ENCODE measurements at places on chromosomes 5 and 9.

GRCh38 chr5:53355931-53356330 is 124.5 kb upstream of the FST start:
- no peak for DNase-seq

DNA sequence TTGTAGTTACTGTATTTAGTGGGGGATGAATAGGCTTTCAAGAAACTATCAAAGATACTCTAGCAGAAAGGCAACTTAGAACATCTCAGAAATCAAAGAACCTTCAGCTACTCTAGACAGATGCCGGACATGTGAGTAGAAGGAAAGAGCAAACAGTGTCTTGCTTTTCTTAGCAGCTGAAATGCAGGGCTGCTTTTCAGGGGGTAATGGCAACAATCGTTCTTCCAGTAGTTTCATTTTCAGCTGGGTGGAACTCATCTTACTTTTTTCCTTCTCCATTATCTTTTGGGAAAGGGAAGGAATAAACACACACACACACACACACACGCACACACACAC is 281.6 kb downstream of the CRB2 start:
- DNase-seq = no peak

GRCh38 chr5:39675676-39676075 is 250.9 kb upstream of the DAB2 start:
- no peak for DNase-seq

DNA sequence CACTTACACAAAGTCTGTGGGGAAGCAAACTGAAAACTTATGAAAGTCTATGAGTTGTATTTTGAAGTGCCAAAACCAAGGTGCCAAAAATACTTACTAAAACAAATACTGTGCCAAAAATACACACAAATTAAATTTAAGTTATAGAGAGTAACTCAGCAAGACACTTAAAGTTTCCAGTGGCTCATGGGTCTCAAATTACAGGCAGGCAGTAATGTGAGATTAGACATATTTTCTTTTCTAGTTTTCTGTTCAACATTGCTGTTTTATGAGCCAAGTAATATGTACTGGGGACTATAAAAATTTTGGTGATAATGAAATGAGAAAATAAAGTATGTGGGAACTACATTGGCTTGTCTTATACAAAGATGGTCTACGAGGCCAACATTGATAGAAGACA is 172.2 kb upstream of the SNX2 start:
- no peak for DNase-seq

DNA sequence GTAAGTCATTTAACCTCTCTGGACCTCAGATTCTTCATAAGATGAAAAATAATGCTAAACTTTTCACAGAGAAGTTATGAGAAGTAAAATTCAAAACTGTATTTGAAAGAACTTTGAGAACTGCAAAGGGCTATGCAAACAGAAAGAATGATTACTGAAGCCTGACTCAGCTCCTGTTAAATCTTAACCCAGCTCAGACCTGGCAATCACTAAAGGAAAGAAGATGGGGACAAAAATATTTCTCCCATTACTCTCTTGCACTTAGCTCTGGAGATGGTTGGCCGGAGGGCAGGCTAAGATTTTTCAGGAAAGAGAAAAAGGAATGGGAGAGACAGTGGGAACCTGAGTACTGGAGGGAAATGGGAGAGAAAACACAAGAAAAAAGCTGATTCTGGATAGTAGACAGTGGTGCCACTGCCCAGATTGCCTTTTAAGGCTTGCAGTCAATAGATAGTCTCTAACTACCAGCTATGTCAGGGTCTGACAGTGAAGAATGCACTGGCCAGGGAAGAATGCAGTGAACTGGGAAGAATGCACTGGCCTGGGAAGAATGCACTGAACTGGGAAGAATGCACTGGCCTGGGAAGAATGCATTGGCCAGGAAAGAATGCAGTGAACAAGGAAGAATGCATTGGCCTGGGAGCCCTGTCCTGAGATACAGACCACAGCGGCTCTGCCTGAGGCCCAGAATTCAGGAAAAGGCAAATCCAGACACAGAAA is 25.2 kb upstream of the CEMIP2 start:
- no peak for DNase-seq

DNA sequence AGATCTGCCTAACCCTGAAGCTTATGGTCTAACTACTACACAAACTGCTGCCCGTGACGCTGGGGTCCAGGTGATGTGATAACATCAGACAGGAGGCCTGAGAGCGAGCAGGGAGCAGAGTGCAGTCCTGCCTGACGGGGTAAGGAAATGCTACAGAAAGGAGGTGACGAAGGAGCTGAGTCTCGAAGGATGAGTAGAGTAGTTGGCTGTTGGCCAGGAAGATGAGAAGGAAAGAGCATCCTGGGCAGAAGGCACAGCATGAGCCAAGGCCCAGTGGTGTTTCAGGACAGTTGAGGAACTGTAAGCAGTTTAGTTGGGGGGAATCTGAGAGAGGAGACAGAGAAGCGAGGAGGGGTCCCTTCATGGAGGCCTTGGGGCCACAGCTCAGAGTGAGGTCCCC is 136.0 kb upstream of the TBC1D2 start:
- no peak for DNase-seq

- DNase-seq = no peak
These were observed 106.0 kb downstream of the STRBP start for GRCh38 chr9:123162360-123162759.

- no peak for DNase-seq
These were observed 35.2 kb downstream of the NUP214 start for GRCh38 chr9:131160416-131161112.

DNA sequence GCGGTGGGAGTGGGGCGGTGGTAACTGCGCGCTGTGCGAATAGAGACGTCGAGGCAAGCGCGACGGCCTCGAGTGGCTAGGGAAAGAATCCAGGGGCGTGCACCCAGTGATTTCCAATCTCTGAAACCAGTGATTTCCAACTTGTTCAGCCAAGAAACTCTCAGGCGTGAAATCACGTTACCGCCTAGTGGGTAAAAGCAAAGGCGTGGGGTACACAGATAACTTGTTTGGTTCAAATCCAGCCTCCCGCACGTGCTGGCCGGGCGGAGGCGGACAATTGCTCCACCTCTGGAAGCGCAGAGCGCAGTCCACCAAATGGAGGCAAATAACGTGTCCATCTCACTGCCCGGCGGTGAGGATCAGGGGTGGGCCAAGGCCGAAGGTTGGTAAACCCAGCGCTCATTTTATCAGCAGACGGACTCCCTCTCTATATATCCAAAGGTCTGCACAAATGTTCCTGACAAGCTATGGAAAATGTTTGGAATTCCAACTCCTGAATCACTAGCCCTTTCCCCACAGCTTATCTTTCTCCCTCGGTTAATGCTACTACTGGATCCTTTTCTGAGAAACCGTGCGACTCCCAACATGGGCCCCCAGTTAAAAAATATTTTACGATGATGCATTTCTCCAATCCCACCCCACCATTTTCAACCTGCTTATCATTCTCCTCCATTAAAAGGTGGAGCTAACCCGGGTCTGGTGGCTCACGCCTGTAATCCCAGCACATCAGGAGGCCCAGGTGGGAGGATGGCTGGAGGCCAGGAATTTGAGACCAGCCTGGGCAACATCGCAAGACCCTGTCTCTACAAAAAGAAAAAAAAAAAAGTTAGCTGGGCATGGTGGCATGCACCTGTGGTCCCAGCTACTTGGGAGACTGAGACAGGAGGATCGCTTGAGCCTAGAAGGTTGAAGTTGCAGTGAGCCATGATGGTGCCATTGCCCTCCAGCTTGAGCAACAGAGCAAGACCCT is 950 bp upstream of the FNBP1 start:
- DNase-seq = no peak

DNA sequence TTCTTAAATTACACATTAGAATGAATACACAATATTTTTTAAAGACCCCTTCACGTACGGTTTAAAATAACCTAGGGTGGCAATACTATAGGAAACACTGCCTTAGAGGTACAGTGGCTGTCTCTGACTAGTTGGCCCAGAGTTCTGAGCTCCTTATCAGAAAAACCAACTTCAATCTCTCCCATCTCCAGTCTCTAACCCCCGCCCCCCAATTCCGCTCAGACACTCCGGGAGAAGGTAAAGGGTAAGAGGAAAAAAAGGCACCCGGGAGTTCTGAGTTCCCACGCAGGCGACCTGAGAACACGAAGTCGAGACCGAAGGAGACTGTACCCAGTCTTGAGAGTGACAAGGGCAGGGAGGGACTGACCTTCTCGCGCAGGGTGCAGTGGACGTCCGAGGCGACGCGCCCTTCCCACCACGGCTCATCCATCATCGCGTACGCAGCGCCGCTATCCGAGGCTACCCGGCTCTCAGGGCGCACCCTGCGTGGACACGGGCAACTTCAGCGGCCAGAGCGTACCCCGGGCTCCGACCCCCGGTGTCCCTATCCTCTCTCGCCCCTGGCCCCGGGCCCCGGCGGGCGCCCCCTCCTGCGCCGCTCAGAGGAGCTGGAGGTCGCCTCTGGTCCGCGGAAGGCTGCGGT is 752 bp downstream of the CCNJL start:
- DNase-seq = no peak

DNA sequence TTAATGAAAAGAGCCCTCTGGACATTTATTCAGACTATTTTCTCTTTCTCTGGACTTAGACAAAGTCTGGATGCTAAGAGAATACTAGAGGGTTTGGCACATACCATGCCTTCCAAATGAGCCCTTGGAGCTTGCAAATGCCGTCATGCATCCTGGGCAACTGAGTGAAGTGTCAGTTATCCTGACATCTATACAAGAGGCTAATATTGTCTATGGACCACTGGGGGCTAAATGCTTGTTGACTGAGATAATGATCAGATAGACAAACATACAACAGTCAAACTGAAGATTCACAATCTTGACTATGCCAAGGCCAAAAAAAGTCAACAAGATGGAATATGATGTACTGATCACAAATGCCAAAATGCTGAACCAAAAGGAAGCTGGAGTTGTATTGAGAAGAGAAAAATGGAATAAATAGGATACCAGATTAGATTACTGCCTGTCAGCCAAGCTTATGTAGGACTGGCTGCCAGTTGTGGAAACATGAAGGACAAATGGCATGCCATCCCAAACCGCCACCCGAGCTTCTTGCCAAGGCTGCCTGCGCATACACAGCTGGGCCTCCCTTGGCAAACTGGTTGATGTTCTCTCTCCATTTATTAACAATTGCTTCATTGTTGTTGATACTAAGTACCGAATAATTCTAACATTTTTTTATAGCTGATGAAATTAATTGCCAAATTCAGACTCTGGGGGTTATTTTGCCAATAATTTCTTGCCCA is 240.1 kb upstream of the GRAMD2B start:
- DNase-seq = no peak

GRCh38 chr5:129199308-129199707 is 104.8 kb downstream of the ISOC1 start:
- DNase-seq = no peak

DNA sequence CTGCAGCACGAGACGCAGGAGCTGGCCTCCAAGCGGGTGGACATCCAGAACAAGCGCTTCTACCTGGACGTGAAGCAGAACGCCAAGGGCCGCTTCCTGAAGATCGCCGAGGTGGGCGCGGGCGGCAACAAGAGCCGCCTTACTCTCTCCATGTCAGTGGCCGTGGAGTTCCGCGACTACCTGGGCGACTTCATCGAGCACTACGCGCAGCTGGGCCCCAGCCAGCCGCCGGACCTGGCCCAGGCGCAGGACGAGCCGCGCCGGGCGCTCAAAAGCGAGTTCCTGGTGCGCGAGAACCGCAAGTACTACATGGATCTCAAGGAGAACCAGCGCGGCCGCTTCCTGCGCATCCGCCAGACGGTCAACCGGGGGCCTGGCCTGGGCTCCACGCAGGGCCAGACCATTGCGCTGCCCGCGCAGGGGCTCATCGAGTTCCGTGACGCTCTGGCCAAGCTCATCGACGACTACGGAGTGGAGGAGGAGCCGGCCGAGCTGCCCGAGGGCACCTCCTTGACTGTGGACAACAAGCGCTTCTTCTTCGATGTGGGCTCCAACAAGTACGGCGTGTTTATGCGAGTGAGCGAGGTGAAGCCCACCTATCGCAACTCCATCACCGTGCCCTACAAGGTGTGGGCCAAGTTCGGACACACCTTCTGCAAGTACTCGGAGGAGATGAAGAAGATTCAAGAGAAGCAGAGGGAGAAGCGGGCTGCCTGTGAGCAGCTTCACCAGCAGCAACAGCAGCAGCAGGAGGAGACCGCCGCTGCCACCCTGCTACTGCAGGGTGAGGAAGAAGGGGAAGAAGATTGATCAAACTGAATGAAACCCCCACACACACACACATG is 654 bp downstream of the PURA start:
- peak; percentile 70 for DNase-seq

- DNase-seq = no peak
These were observed 7.9 kb upstream of the RNF145 start for GRCh38 chr5:159217236-159217635.

DNA sequence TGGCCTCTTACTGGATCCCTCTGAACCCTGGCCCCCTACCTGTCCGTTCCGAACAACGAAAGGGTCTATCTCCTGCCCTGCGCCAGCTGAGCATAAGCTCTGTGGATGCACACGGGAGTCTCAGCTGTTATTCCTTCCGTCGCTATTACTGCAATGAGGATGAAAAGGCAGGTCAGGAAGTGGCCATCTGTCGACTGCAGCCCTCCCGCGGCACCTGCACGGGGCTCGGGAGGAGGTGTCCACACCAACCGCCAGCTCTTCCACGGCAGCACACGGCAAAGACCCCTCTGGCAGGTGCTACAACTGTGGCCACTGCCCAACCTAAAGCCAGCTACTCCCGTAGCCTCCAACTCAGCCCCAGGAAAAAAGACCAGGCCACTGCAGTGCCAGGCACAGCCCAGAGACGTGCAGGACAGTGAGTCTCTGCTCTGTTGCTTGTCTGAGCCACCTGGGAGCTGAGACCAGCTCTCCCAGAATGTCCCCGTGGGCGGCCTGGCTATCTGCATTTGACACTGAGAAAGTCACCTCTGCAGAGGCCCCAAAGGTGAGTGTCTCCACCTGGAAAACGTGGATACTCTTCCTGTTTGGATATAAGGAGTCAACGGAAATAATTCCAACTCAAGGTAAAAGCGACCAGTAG is 19.1 kb downstream of the CAMSAP1 start:
- no peak for DNase-seq

DNA sequence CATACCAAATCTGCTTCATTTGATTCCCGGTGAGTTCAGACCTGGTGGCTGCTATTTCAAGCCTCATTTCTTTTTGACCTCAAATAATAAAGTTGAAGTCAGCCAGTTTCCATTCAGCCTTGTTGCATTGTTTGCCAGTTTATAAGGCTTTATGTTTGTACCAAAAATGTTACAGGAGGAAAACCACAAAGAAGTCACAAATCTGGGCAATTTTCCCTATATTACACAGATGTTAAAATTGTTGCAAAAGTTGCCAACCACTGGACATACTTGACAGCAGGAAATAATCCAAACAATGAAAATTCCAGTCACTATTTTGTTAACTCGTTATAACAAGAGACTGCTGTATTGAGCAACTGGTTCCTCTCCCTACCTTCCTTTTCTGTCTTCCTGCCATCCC is 1325.0 kb upstream of the DMAC1 start:
- DNase-seq = no peak

GRCh38 chr5:52531105-52531504 is 256.6 kb upstream of the ITGA1 start:
- DNase-seq = no peak

- no peak for DNase-seq
These were observed 235.1 kb upstream of the ADAMTSL1 start for GRCh38 chr9:18238752-18239447.
